ENCODE measurements at places on chromosomes 5 and 9.

GRCh38 chr9:114006931-114007691, 71.0 kb downstream of the AMBP start:
- ATAC-seq = no peak

DNA sequence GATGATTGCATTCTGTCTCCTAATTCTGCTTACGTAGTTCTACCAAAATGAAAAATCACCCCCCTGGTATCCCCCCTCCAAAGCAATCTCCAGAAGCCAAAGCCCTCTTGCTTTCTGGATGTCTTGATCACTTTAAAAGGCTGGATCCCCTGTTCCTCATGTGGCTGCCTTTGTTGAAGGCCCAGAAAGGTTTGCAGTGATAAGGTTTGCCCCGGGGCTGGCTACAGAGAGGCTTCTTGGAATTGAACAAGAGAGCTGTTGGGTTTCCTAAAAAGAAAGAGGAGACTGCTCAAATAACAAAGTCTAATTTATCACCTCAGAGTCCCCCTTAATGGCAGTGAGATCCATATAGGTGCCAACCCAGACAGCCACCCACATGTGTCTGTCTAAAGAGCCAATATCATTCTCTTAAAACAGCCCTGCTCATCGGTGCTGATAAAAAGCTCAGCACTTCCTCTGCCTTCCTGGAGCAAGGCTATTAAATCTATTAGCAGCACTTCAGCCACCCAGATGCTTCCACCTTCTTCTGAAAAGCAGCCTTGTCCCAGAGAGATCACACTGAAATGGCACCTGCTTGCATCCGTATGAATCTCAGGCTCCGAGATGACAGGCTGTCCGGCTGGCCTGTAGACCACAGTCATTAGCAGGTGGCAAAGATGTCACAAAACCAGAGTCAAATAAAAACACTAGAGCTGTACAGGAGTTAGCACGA, 70.9 kb downstream of the TEX10 start:
- no peak for ATAC-seq

GRCh38 chr9:16001856-16002255, 449.0 kb downstream of the CCDC171 start:
- no peak for ATAC-seq

DNA sequence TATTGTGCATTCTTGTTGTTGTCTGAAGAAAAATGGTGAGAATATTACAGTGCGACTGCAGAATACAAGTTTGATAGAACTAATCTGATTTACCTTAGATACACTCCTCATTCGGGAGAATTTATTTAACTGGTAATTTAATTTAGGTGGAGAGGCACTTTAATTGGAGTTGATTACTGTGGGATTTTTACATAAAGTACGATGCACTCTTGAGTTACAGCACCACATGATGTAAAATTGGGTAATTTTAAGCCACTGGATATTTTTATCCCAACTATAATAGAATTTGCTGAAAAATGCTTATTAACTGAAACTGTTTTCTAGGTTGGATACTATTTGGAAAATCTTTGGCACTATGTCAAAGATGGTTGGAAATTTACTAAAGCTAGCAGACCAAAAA, 35.4 kb upstream of the ALDOB start:
- no peak for ATAC-seq

DNA sequence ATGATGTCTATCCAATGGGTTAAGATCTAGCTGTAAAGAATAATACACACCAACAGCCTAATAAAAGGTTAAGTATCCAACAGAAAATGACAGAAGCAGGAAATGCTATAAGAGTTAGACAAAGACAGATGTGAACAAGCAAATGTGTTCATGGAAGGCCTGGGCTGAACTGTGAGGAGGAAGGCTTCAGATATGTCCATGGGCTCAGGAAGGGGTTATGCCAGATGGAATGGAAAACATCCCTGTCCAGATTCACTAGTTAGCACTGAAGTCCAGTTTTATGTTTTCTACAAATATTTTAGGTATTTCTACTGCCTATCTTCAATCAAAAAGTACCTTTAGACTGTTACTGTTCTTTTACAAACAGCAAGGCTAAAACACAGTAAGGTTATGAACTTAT, 27.1 kb downstream of the ERAP1 start:
- ATAC-seq = no peak
